ENCODE measurements at places on chromosomes 5 and 9.
A peak's percentile ranks its signal among the peaks of the same experiment; 100 is the strongest.

- DNase-seq, result no peak
These were observed 101.1 kb upstream of the ZNF366 start for GRCh38 chr5:72608297-72608696.

DNA sequence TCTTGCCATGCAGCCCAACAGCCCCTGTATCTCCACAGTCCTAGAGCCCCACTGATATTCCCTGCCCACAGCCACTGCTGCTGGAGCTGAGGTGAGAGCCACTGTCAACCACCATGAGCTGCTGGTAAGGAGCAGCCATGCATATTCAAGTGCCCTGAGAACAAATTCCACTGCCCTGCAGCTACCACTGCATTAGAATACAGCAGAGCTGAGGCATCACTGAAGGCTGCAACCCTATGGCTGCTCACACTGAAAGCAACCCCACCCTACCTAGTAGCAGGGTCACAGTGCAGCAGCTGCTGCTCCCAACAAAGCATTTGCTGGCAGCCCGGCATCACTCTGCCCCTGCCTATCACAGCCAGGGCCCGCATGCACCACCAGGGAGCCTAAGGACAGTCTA, 68.6 kb downstream of the SKIC3 start:
- no peak for DNase-seq

- DNase-seq, result no peak
These were observed 245.1 kb upstream of the ISL1 start for GRCh38 chr5:51138164-51138563.

DNA sequence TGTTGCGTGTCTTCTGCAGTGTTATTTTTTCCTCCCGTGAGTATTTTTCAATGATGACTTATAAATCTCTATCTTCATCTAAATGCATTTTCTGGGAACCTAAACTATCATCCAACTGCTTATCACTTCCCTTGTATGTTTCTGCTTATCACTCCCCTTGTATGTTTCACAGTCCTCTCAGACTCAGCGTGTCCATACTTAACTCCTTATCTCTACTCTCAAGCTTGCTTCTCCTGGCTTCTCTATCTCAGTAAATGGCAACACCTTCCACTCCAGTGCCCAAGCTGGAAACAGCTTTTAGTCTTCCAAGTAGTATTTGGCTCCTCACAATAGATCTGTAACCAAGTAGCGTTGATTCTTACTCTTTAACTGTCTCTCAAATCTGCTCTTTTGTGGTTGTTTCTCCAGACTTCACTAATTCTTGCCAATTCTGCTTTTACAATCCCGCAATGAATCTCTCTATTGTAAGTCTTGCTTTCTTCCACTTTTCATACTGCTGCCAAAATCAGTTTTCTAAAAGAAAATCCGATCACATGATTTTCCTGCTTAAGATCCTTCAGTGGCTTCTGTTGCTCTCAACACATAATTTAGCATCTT, 33.8 kb upstream of the TXNDC8 start:
- DNase-seq, result no peak

DNA sequence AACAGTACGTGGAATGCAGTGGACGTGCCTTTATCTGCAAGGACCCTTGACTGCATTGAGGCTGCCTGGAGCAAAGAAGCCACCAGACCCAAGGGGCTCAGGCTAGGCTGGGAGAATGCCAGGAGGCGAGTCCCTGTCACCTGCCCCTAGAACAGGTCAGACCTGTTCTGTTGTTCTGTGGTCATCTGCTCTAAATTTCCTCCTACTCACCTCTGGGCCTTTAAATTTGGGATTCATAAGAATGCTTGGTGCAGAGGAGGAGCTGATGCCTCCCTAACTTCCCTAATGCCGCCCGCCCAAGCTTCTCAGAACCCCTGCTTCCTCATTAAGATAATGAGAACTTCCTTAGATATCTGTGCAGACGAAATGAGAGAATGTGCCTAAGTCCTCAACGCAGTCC, 32.0 kb downstream of the DAPK1 start:
- DNase-seq, result peak; percentile 80

DNA sequence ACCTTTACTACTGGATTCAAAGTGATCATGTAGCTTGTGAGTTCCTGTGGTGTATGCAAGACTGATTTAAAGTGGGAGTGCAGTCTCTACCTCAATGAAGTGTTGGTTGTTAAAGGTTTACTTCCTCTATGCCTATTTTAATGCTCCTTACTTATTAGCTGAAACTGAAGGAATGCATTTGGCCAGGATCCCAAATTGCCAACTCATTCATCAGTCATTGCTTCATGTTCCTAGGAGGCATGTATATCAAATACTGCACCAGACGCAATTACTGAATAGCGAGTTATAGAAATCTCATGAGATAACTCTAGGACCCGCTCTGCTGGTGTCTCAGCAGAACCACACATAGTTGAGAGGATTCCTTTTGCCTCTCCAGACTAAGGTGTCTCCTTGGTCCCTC, 143.0 kb upstream of the RPS23 start:
- DNase-seq, result no peak

- DNase-seq, result no peak
These were observed 87.8 kb upstream of the CPEB4 start for GRCh38 chr5:173800340-173800739.

GRCh38 chr5:151214614-151215545, 9.0 kb downstream of the CCDC69 start:
- peak; percentile 94 for DNase-seq
